Thyroid gland (tissue), 4 donors: ENCODE measurements at places on chromosomes 4 and X. TPM values are rescaled to one million over a fixed set of nuclear protein-coding genes. Genes with fewer than 3 reads are reported as not detected.

DNA sequence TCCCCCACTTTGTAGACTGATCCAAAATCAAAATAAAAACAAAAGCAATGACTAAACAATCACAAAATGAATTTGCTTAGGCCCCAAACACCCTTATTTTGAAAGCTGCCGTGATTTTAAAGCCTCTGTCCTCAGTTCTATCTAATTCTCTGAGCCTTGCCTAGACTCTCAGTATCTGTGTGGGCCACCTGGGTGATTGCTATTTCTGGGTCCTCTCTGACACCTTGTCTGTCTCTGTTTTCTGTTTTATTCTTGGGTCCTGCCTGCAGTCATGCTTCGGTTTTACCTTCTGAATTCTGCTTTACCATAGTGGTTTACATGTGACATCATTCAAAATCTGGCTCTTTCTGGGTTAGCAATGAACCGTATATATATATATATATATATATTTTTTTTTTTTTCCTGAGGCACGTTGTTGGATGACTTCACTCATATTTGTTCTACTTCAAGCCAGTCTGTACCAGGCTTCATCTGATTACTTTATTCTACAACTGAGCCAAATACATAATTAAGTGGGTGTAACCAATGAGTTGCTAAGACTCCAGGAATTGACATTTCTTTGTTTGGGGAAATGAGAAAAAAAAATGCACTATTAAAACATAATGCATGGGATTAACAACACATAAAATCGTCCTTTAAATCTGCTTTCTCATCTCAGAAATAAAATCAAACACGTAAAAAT lies 710.7 kb upstream of the SLIT2 start:
- no peak for DNase-seq

DNA sequence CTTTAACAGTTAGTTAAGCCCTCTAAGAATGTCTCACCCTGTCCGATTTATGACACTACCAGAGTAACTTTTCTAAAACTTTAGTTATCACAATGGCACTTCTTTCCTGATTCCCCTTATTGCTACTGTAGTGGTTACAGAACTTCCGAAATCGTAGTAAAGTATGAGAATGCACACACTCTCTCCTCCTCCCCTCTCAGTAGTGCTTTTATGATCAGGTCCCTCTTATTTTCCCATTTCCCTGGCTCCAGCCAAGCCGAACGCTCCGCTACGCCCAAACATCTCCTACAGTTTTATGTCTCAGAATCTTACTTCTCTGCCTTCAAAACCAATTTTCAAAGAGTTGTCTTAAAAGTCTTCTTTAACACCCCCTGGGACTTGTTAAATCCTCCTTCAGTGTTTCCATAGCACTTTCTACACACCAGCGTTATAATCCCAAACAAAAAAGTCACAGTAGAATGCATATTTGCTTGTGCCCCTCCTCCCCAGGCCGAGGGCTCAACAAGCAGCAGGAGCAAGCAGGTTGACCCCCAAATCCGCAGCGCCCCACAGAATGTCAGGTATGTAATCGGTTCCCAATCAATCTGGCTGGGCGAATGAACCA lies 671 bp downstream of the HPF1 start:
- DNase-seq = no peak

Gene CYSLTR1
- 6.3 TPM for total RNA-seq

DNA sequence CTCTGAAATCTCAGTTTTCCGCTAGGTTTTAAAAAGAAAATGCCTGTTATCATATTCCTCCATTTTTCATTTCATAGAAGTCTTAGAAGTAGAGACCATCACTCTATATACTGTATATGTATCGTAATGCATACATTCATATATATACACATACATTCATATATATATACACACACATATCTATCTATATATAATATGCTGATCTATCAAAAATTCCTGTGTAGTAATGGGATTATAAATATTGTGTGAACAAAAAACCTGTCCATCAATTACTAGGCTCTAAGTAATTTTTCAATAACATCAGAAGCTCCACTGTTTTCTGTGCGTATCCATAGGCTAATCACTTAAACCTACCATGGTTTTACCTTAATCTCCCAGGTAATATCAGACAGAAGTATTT lies 150.2 kb downstream of the DCHS2 start:
- no peak for DNase-seq

Gene ADGRG2
- 2.1 TPM for total RNA-seq

DNA sequence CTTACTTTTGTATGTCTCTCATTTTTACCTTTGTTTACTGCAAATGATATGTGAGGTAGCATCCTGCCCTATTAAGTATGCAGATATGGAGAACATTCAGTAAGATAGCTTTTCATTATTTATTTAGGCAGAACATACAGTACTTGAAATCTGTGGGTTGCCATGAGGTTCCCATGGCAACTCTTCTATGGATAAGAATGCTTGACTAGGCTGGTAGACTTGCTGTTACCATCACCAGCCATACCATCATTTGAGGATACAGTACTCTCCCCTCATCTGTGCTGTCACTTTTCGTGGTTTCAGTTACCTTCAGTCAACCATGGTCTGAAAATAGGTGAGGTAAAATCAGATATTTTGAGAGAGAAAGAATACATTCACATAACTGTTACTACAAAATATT lies 56.7 kb downstream of the NAF1 start:
- DNase-seq = no peak

- DNase-seq = no peak
These were observed 3.0 kb downstream of the RPL10 start for GRCh38 chrX:154401045-154401799.

Gene GUCY1A1
- total RNA-seq = 15.8 TPM

DNA sequence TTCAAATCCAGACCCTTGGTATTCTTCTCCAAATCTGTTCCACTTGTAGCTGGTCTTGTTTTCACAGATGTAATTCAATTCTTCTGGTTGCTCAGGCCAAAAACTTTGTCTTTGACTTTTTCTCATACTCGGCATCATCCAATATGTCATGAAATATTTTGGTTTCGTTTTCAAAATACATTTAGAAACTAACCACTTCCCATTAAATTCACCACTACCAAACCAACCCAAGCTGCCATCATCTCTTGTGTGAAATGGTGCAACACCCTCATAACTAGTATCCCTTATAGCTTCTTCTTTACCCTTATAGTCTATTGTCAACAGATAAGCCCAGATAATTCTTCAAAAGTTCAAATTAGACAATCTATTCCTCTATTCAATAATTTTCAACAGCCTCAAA lies 192.1 kb downstream of the PRR32 start:
- DNase-seq = no peak

- no peak for DNase-seq
These were observed 217.5 kb upstream of the ADAMTS3 start for GRCh38 chr4:72786401-72786990.

GRCh38 chr4:174549721-174550120 lies 27.4 kb upstream of the HPGD start:
- DNase-seq = no peak

DNA sequence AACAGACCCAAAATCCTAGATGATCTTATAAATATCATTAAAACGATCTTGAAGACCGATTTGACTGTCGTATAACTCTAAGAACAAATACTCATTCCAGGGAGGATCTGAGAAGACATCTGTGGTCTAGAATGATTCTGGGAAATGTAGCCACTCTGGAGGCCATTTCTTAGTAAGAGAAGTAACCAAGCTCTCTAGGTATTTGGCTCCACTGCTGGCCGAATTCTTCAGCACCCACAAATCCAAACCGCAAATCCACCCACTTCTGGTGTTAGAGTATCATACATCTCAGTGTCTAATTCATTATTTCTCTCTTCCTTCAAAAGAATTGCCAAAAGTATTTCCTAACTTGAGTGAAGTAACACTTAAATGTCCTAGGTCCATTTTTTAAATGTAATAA lies 23.9 kb downstream of the KLHL5 start:
- no peak for DNase-seq

DNA sequence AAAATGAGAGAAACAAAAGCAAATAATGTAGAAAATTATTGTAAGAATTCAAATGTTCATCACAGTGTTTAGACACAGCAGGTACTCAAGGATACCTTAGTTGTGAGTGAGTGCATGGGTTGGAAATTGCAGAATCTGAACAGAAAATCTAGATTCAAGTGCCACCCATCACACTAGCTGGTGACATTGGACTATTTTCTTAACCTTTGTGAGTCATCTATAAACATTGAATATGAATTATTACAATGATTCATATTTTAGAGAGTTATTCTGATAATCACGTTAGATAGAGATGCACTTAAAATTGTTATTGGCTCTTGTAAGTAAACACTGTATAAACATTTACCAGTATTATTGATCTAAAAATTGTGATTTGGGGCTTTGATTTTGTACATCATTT lies 1113.1 kb downstream of the STIM2 start:
- DNase-seq = no peak

- no peak for DNase-seq
These were observed 130.2 kb upstream of the KIT start for GRCh38 chr4:54527532-54527931.

- no peak for DNase-seq
These were observed 6.6 kb upstream of the CXXC4 start for GRCh38 chr4:104501290-104501689.

- DNase-seq = no peak
These were observed 20.0 kb upstream of the BCOR start for GRCh38 chrX:40117715-40118285.

Gene UBQLN2
- 36.8 TPM for total RNA-seq

Gene FGF13
- 3.5 TPM for total RNA-seq

DNA sequence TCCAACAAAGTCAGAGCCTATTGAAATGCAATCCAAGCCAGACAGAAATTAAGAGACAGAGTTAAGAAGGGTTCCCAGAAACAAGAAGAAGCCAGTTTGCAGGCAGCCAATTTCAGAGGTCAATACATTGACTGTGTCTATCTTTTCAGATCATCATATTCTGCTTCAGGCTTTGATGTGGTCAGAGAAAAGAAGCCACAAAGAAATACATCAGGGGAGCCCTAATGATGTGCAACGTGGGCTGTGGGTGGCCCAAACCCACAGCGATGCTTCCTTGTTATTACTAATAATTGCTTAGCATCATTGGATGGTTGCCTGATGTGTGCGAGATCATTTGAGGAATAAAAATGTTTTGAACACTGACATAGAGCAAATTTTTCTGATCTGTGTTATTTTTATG lies 99.0 kb upstream of the DUSP21 start:
- DNase-seq = no peak

GRCh38 chr4:89820010-89820409 lies 17.0 kb downstream of the SNCA start:
- no peak for DNase-seq

DNA sequence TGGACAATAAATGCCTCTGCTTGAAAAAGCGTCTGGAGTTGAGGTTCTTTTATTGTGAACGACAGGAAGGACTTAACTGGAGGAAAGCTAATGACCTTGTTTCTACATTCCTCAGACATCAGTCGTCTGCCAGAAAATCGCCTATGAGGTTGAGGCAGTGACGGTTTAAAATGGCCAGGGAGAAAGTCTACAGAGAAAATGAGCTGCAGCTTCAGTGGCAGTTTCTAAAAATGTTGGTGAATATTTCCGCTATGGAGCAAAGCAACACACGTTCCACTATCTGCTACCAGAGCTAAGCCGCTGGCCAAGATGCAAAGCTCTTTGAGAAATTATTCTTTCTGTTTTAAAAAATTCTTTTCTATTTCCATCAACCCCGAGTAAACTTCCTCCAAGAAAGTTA lies 116.9 kb upstream of the GALNT7 start:
- DNase-seq = no peak

Gene LIN54
- 19.8 TPM for total RNA-seq

DNA sequence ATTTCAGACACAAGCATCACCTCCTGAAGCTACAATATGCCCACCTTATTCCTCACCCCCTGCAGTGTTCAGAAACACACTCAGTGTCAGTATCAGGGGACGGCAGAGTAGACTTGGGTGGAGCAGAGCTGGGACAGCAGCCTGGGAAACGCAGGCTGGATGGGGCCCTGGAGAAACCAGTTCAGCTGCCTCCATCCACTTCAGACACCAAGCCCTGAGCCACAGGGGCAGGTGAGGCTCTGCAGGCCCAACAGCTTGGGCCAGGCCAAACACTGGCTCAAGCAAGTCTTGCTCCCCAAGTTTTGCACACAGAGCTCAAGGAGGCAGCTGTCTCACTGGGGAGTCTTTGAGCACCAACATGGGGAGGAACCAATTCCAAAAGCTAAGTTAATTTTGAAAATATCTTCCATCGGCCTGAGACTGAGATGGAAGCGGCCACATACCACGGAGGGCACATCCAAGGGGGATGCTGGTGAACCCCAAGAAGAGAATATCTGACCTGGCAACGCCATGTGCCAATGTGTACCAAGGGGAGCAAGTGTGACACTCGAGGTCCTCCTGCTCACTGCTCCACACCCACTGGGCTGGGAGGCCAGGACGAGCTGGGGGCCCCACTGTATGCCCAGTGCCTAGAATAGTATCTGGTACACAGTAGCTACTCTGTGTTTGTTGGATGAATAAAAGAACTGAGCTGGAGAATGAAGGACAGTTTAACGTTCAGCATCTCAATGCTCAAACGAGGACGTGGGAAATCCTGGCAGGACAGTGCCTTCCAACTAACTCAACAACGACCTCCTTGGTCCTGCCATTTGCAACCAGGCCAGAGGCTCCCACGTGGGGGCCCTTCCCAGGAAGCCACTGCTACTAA lies 45.6 kb downstream of the PPP2R2C start:
- no peak for DNase-seq

Gene GAB3
- 5.8 TPM for total RNA-seq

DNA sequence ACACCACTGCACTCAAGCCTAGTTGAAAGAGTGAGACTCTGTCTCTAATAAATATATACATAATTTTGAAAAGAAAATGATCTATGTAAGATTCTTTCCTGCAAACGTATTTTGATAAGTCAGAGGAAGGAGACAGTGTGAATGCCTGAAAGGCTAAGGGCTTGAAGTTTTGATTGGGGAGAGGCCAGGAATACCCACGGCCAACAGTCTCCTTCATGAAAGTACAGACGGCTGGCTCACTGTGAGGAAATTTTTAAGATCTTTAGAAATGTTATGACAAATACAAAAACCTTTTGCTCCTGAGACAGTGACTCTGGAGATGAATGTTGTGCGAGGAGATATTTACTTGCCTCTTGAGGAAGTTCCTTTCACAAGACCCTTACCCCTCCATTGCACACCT lies 111.4 kb upstream of the KLHL13 start:
- DNase-seq = no peak
